ENCODE measurements at places on chromosomes 7 and 10.

GRCh38 chr10:74040200-74041126, 42.5 kb downstream of the VCL start:
- DNase-seq, result no peak

DNA sequence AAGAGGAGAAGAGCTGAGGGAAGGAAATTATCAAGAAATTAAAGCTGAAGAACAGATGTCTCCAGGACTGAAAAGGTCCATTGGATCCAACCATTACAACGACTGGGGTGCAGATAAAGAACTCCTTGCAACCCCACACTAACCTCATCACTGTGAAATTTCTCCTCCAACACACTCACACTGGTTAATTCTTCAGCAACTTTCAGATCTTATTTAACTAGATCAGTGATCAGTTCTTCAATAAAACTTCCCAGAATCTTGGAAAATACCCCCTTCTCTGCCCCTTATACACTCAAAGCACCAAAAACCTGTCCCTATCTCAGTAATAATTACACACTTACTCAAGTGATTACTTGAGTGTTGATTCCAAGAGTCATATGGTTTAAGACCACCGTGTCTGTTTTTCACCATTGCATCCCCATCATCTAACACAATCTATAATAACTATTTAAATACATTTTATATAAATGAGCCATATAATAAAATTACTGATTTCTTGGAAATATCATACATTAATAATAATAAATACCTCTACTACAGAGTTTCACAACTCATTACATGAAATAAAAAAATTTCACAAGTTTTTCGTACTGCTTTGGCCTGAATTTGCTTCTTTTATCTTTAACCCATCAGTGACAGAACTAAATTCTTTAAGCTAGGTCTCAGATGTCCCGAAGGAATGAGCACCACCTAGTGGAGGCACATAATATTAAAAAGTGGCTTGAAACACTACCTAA, 123.7 kb downstream of the MPP7 start:
- DNase-seq, result peak; percentile 63

GRCh38 chr10:91591797-91592174, 41.1 kb downstream of the PPP1R3C start:
- DNase-seq, result no peak

GRCh38 chr10:3689871-3690510, 95.0 kb downstream of the KLF6 start:
- no peak for DNase-seq

DNA sequence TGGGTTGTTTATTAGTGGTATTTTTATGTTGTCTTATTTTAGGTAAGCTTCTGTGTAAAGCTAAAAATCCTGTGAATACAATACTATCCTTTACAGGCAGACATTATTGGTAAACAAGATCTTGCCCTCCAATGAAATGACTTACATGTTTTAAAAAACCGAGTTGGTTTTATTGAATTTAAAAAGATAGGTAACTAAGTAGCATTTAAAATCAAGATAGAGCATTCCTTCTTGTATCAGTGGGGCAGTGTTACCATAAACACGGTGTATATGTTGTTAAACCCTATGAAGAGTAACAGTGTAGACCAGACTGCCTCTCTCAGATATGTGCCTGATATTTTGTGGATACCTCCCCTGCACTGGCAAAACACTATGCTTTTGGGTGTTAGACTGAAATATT, 81.0 kb downstream of the SNX10 start:
- no peak for DNase-seq

DNA sequence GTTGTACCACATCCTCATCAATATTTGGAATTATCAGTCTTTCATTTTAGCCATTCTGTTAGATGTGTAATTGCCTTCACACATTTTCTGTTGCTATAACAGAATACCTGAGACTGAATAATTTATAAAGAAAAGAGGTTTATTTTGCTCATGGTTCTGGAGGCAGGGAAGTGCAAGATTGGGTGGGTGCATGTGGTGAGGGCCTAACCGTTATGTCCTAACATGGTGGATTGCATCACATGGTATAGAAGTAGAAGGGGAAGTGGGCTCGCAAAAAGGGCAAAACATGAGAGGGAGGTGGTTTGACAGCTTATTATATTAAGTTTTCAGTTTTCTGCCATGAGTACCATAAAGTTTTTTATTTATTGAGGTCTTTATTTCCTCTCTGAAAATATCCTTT, 452.0 kb downstream of the ARL4A start:
- DNase-seq, result no peak

DNA sequence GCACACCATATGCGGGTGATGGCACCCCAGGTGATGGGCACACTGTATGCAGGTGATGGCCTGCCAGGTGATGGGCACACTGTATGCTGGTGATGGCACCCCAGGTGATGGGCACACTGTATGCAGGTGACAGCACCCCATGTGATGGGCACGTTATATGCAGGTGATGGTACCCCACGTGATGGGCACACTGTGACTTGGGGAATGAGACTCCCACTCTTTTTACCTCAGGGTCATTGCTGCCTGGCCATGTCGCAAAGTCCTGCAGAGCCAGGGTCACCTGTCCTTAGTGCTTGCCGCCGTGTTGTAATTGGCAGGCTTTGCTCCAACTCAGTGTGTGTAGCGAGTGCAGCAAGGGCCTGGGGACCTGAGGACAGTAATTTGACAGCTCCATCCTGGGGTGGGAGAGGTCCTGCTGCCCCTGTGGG, 7.6 kb upstream of the CCDC201 start:
- DNase-seq, result no peak

DNA sequence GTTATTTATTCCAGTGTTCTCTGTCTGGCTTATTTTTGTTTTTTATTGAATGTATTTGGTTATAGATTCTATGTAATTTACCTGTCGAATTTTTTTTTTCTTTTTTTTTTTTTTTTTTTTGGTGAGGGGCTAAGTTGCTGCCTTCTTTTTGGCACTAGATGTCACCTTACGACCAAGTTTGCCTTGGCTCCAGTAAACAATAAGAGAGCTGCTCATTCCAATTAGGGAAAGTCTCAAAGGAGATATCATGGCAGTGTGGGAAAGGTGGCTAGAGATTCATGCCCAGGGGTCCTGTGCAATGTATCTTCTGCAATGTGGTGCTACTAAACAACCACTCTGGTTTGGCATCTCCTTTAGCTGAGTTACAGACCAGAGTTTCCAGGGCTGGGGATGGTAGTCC, 84.0 kb downstream of the PTPN20 start:
- DNase-seq, result no peak

GRCh38 chr10:33199731-33200232, 134.7 kb downstream of the NRP1 start:
- DNase-seq, result no peak

- no peak for DNase-seq
These were observed 103.4 kb upstream of the SDK1 start for GRCh38 chr7:3197567-3198213.

DNA sequence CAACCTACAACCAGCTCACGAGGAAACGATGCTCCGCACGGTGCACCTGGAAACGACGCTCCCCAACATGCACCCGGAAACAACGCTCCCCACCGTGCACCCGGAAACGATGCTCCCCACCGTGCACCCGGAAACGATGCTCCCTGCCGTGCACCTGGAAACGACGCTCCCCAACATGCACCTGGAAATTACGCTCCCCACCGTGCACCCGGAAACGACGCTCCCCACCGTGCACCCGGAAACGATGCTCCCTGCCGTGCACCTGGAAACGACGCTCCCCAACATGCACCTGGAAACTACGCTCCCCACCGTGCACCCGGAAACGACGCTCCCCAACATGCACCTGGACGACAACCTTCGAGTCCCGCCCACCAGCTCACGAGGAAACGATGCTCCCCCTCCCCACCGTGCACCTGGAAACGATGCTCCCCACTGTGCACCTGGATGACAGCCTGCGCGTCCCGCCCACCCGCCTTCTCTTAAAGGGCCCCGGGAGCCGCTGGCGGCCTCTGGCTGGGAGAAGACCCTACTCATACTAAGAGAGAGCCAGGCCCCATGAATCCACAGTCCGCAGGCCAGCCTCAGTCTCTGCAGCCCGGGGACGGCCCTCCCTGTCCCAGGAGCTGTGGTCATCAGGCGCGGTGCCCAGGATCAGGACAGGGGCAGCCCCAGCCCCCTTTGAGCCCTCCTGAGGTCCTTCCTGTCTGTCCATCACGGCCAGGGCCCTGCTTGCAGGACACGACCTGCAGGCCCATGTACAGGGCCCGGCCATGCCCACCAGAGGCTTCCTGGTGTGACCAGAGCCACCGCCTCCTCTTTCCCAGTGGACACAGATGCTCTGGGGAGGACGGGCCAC, 98.3 kb downstream of the PDGFA start:
- DNase-seq, result no peak

GRCh38 chr7:48101968-48102367, 12.9 kb downstream of the UPP1 start:
- DNase-seq, result no peak

GRCh38 chr10:44927352-44927751, 16.2 kb downstream of the TMEM72 start:
- no peak for DNase-seq

GRCh38 chr10:78699971-78700370, 368.8 kb upstream of the ZMIZ1 start:
- no peak for DNase-seq

- DNase-seq, result no peak
These were observed 5.0 kb downstream of the TPK1 start for GRCh38 chr7:144830811-144831210.
